ENCODE measurements at places on chromosomes 12 and 14.

DNA sequence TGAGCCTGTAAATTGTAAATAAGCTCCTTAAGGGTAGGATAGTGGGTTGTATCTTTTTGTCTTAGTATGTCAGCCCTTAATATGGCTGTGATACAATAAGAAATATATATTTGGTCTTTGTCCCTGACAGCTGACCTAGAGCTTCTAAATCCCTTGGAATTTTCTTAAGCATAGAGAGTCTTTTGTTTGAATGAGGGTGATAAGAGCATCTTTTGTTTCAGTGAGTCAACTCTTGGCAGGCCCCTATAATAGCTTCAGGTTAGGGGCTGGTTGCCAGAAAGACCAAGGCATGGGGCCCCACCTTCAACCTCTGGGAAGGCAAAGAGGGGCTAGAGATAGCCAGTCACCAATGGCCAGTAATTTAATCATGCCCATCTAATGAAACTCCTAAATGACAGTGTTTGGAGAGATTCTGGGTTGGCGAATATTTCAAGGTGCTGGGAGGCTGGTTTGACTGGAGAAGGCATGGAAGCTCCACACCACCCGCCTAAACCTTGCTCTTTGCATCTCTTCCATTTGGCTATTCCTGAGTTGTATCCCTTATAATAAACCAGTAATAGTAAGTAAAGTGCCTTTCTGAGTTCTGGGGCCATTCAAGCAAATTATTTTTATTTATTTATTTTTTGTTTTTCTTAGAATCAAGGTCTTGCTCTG, 10.5 kb downstream of the PALS1 start:
- DNase-seq: no peak

DNA sequence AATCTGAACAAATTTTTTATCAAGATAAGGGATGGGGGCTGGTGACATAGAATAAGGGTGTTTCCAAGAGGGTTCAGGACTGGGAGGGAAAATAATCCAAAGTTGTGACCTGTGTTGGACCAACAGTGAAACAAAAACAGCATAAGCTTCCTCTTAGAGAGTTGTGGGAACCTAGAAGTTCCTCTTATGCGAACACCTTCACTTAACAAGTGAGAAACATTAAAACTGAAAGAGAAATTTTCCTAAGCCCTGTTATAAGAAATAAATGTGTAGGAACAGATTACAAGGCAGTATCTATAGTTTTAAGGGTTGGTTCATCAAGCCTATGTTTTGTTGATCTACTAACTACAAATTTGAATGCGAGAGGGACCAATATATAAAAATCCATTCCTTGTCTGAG, 58.4 kb downstream of the LLPH start:
- no peak for DNase-seq

- DNase-seq: no peak
Observed at GRCh38 chr12:130478786-130479185, 141.1 kb downstream of the PIWIL1 start.

GRCh38 chr12:131003036-131003715, 49.5 kb downstream of the ADGRD1 start:
- no peak for DNase-seq

GRCh38 chr14:59344691-59345455, 120.3 kb downstream of the GPR135 start:
- DNase-seq: no peak

- no peak for DNase-seq
Observed at GRCh38 chr14:51544471-51544870, 107.2 kb upstream of the FRMD6 start.

GRCh38 chr14:60632257-60632656, 17.0 kb downstream of the SIX1 start:
- DNase-seq: no peak

- no peak for DNase-seq
Observed at GRCh38 chr12:63480186-63480585, 188.1 kb downstream of the DPY19L2 start.

DNA sequence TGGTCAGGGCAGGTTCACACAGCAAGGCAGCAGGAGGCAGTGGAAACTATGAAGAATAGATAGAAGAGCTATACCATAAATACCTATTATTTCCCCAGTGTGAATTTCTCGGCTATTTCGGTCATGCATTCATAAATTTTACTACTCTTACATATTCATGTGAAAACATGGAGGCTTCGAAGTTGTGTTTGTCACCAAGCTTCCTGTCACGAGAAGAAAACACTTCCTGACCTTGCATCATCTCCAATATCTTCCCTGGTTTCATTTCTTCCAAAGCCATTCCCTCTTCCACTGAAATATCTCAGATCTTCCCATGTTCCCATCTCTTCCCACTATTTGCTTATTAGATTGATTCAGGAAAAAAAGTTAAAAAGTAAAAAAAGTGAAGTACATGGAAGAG, 80.4 kb downstream of the CPNE8 start:
- no peak for DNase-seq

- DNase-seq: no peak
Observed at GRCh38 chr12:5177096-5177495, 133.4 kb downstream of the KCNA5 start.

DNA sequence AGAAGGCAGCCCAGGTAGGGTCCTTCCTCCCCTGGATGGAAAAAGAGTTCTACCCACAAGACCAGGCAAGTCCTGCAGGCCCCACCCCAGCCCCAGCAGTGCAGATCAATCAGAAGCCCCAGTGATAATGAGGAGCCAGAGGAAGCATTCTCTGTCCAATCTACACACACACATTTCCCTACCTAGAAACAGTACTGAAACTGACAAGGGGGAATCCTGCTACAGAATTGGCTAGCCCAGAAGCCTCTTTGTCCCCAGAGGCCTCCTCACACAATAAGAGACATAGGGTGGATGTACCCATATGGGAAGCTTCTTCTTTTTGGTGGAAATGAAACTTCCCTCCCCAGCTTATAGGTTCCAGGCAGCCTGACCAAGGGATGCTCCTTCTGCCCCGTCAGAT, 9.9 kb downstream of the FSCB start:
- DNase-seq: no peak

- no peak for DNase-seq
Observed at GRCh38 chr12:108210001-108210400, 80.9 kb downstream of the WSCD2 start.

DNA sequence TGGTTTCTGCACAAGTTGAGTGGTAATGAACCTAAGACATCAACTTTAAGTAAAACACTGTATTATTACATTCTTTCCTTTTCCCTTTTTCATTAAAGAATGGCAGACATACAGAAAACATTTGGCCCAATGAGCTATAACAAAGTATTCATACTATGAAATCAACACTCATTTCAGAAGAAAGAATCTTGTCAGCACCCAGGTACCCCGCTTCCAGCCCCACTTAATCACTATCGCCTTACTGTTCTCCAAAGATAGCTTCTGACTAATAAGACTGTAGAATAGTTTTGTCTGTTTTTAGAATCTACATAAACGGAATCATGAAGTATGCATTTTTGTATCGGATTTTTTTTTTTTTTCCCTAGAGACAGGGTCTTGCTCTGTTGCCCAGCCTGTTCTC, 9.5 kb downstream of the CNTN1 start:
- DNase-seq: no peak

DNA sequence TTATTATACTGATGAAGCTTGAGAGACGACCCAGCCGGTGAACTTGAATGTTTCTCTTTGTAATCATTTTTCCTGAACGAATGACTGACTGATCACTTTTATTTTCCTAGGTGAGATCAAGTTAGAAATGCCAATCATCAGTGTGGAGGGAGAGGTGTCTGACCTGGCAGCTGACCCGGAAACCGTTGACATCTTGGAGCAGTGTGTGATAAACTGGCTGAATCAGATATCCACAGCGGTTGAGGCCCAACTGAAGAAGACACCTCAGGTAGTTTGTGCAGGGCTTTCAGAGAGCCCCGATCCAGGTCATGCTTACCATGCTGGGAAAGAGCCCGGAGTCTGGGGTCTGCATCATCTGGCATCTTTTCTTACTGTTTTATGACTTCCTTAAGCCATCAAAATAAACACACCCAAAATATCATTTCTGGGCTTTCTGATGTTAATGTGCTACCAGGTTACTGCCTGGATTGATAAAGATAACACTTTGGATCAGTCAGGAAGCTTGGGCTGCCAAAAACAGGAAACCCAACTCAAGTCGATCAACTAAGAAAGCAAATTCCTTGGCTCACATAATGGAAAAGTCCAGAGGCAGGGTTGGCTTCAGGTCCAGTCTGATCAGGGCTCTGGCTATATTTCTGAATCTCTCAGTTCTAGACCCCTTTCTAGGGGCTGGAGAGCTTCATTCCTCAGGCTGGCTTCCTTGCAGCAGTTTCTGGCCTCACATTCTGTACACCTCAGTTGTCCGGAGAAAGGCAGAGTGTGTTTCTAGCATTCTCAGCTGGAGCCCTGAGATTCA, 21.1 kb downstream of the DNAH10 start:
- DNase-seq: no peak

DNA sequence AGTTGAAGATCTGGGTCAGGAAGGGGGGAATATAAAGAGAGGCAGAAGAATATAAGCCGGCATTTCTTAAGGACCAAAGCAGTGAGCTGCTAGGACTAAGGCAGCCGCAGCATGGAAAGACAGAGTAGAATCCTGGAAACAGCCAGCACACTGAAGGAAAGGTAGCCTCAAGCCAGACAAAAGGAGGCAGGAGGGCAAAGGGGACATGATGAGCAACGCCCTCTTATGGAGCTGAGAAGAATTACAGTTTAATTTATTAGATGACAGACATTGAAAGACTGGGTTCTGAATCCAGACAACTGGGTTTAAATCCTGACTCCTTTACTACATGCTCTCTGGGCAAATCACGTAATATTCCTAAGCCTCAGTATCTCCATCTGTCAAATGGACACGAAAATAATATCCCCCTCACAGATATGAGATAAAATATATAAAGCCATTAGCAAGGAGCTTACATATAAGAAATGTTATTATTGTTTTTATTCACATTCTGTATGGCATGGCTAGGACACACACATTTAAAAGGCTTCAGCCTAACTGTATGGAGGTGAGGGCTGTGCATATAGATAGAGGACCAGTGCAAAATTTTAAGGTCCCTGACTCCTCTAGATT, 8.1 kb upstream of the PCED1B start:
- DNase-seq: no peak

- no peak for DNase-seq
Observed at GRCh38 chr12:93896427-93896826, 219.3 kb downstream of the CRADD start.

GRCh38 chr12:81084811-81085350, 7.0 kb downstream of the ACSS3 start:
- no peak for DNase-seq

DNA sequence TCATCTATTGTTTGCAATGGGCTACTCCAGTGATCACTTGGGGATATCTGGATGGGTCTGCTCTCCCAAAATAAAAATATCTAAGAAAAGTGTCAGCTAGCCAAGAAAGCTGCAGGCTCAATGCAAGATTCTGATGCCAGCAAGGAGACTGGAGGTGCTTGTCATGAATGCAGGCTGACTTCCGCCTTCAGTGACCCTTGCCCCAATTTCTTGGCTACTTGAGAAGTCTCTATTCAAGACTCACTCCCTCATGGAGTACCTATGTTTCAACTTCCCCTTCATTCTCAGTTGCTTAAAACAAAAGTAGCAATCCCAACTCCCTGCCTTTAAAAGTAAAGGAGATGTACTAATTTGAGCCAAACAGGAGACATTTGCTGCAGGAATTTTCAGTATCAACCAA, 123.9 kb downstream of the GPR65 start:
- no peak for DNase-seq

DNA sequence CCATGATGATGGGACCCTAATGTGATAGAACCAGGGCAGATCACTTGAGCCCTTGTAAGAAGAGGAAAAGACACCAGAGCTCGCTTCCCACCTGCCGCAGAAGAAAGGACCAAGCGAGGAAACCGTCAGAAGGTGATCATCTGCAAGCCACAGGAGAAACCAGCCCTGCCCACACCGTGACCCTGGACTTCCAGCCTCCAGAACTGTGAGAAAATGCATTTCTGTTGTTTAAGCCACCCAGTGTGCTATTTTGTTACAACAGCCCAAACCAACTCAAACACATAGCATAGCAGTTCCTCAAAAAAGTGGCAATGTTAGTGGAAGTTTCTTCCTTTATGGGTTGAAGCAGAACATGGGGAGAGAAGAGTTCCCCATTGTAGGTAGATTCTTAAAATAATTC, 107.9 kb upstream of the BCL2L14 start:
- DNase-seq: no peak

- no peak for DNase-seq
Observed at GRCh38 chr14:52954346-52955214, 3.7 kb upstream of the FERMT2 start.

- DNase-seq: no peak
Observed at GRCh38 chr12:70252832-70253231, 9.6 kb downstream of the CNOT2 start.
